LHCN-M2 (cell line): ENCODE measurements at places on chromosomes 1 and 21.

DNA sequence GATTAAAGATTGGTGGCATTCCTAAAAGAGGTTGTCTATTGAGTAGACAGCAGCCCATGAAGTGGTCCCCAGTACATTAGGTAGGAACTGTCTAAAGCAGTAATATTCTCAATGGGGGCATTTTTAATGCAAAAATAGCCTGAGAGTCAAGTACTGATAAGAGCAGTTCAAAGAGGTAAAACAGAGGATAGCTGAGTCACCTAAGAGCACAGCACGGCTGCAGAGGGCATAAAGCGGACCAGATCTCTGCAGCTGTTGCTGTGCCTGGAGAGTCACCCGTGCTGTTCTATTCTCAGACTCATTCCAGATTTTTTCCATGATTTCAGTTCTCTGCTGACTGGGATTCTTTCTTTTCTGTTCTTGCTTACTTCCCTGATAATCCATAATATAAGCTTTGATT, 313.2 kb downstream of the OLFM3 start:
- peak; percentile 70 for DNase-seq

DNA sequence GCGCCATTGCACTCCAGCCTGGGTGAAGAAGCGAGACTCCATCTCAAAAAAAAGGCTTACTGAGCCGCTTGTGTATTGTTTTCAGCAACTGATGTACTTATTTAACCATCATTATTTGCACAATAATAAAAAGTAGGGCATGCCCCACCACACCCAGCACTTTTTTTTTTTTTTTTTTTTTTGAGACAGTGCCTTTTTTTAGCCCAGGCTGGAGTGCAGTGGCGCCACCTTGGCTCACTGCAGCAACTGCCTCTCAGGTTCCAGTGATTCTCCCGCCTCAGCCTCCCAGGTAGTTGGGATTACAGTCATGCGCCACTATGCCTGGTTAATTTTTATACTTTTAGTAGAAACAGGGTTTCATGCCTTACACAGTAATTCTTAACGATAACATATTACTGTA, 12.2 kb upstream of the TRNAU1AP start:
- DNase-seq: no peak

- DNase-seq: no peak
These were observed 66.1 kb downstream of the LGR6 start for GRCh38 chr1:202259705-202260104.

- no peak for DNase-seq
These were observed 2.2 kb upstream of the CBR3 start for GRCh38 chr21:36132696-36133095.

DNA sequence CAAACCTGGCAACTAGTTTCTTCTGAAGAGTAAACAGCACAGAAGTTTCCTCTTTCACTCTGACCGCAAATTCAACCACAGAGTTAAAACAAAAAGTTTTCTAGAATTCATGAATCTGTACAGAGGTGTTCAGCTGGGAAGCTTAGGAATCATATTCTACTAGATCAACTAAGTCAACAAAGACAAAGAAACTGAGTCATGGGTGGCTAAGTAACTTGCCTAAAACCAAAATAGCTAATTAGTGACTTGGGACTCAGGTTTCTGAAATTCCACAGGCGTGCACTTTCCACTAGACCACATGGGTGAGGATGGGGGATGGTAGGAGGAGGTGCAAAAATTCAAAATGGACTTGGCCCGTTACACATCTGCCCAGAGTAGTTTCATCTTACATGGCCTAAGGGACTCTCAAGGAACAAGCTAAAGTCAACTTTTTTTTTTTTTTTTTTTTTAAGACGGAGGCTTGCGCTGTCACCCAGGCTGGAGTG, 25.8 kb downstream of the PTPN14 start:
- peak; percentile 80 for DNase-seq

- DNase-seq: no peak
These were observed 35.2 kb upstream of the RCSD1 start for GRCh38 chr1:167594822-167595221.

DNA sequence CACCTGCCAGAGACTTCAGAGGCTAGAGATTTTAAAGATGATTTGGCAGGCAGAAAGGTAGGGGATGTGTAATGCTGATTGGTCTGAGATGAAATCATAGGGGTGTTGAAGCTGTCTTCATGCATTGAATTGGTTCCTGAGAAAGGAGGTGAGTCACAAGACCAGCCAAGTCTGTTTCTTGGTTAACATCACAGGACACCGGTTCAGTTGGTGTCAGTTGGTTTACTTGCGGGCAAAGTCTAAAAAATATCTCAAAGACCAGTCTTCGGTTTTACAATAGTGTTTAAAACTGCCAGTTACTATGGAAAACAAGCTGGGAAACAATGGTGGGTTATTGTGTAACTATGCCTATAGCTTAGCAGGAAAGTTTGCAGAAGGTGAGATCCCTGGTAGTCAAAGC, 305.9 kb downstream of the BARHL2 start:
- no peak for DNase-seq

- DNase-seq: no peak
These were observed 36.2 kb downstream of the UMODL1 start for GRCh38 chr21:42107177-42107880.

GRCh38 chr21:37257511-37257966, 9.6 kb downstream of the VPS26C start:
- no peak for DNase-seq

DNA sequence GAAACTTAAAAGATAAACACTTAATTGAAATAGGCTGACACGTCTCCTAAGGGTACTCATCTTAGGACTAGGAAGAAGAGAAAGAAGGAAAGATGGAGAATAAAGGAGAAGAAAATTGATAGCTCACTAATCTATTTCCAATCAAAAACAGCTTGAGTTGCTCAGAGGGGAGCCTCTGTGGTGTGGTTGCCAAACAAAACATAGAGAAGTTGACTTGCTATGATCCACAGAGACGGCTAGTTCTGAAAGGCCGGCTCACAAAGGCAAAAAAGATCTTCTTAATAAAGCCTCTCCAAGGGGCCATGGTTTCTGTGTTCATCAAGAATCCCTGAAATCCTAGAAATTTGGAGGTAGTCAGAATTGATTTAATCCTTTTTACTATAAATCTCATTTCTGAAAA, 644.1 kb downstream of the LMO4 start:
- DNase-seq: no peak

- no peak for DNase-seq
These were observed 22.1 kb upstream of the PRDM2 start for GRCh38 chr1:13677896-13678295.

DNA sequence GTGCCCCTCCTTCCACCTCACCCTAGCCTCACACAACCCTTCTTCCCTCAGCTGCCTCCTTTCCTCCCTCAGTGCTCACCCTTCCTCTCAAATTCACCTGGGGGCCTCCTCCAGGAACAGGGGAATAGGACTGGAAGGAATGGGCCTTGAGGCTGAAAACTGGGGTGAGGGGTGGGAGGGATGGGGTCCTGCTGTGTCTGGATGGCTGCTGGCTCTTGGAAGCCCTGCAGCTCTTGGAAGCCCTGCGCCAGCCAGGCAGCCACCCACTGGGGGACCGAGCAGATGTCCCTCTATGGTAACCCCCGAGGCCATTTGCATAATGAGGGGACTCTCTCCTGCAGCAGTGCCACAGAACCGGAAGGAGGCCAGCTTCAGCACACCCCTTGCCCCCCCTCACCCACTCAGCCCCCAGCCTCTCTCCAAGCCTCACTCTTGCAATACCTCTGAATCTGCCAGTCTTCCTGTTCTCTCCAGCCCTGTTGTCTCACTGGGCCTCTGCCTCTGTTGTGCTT, 85.2 kb downstream of the KIRREL1 start:
- no peak for DNase-seq

GRCh38 chr1:108792420-108792819, 45.9 kb downstream of the STXBP3 start:
- DNase-seq: no peak

DNA sequence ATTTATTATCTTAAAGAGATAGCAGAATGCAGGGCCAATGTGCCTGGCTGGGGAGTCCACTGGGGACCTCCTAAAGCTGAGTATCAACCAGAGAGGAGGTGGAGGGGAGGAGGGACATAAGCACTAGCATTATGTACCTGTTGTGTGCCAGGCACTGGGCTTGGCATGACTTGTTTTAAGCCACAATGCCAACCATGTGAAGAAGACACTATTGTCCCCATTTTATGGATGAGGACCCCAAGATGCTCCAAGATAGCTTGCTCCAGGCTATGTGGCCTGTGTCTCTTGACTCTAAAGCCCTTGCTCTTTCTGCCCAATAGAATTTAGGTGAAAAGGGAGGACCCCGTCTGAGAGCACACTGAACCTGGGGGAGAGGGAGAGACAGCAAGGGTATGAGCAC, 111.3 kb downstream of the GLIS1 start:
- no peak for DNase-seq

GRCh38 chr1:84721152-84721551, 30.9 kb upstream of the SSX2IP start:
- peak; percentile 53 for DNase-seq

GRCh38 chr1:11156963-11157362, 32.2 kb upstream of the ANGPTL7 start:
- no peak for DNase-seq

- DNase-seq: no peak
These were observed 513 bp upstream of the RAB3GAP2 start for GRCh38 chr1:220272841-220273090.

- no peak for DNase-seq
These were observed 267.7 kb downstream of the PTBP2 start for GRCh38 chr1:96989302-96989701.

DNA sequence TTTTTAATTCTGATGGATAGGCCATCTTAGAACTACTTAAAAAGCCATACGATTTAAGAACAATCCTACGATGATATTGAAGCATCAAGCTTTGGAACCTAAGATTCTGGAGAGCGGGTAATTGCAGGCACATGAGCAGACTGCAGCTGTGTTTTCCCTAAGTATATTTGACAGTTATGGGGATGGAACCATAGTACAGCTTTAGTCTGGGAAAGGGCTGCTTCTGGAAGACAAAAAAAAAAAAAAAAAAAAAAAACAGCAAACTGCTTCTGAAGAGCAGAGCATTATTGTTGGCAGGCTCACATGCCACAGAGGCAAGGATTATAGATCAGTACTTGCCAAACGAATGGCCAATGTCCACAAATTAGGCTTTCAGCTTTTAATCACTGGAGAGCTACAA, 1618.7 kb downstream of the AMY1C start:
- no peak for DNase-seq

DNA sequence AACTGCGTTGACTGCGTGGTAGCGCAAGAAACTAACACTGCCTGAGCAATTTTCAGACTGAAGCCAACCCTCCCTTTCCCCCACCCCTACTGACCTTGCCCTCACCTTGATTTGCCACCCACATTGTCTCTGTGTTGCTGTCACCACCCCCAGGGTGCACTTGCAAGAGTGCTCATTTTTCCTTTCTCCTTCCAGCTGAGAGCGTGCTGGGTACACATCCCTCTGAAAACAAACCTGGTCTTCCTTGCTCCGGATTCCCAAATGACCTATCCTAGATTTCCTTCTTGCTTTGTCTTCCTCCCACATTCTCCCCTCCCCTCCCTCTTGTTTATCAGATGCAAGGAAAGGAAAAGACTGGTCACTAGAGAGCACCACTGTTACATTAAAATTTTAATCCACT, 24.2 kb downstream of the MPZ start:
- DNase-seq: no peak

DNA sequence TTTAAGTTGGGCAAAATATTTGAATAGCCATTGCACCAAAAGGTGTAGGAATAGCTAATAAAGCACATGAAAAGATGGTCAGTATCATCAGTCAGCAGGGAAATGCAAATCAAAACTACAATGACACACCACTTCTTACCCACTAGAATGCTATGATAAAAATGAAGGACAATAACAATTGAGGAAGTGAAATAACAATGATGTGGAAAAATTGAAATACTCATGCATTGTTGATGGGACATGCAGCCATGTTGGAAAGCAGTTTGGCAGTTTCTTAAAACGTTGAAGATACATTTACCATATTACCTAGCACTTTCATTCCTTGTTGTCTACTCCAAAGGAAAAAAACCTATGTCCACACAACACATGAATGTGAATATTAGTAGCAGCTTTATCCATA, 28.4 kb downstream of the HSD3B1 start:
- no peak for DNase-seq

GRCh38 chr1:4452701-4453100, 201.7 kb upstream of the AJAP1 start:
- no peak for DNase-seq

GRCh38 chr1:226684026-226684425, 55.1 kb downstream of the ITPKB start:
- DNase-seq: no peak

DNA sequence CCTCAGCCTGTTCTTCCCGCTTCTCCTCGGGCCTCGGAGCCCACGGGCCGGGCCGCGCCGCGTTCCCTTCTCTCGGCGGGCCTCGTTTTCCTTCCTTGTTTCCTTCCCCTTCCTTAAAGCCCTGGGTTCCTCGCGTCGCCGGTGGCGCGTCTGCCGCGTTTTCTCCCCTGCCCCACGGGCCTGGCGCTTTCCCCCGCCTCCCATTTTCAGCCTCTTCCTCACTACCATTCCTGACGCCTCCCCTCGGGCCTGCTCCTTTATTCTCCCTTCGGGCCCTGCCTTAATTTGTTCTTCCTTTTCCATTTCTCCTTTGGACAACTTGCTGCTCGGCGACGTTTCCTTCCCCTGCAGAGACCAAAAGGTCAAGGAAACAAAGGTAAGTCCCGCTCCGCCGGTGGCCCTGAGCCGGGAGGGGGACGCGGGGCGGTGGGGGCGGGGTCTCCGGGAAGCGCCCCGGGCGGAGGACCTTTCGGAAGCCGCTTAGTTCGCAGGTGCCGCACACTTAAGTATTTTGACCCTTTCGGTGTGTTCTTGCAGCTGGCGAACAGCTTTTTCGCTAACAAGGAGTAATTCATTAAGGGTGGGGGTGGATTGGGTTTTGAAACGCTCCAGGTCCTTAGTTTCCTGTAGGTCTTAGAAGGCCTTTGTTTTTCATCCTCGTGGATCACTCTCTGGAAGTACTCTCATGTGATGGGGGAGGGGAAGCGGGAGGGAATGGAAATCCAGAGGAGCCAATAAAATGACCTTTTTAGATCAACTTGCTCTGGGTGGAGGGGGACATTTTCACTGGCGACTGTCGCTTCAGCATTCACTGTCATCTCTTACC, 780 bp downstream of the YTHDF2 start:
- DNase-seq: peak; percentile 51

GRCh38 chr1:25760122-25760719, 39.8 kb upstream of the SELENON start:
- DNase-seq: no peak

GRCh38 chr1:57281324-57281723, 142.5 kb downstream of the DAB1 start:
- no peak for DNase-seq

DNA sequence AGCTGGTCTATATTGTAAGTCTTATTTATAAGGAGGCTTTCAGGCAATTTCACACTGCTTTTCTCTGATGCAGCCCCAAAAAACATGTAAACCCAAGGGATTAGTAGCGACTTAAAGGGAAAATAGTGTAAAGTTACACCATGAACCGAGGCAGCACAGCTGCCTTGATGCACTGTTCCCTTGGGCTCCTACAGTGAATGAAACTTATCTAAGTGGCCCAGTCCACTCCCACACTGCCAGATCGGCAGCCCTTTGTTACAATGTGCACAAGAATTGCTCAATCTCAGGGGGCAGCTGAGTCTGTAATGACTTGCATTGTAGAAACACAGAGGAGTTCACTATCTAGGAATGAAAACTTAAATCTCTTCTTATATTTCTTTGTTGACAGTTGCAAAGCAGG, 120.8 kb upstream of the ADGRL2 start:
- peak; percentile 48 for DNase-seq

GRCh38 chr21:32411350-32412161, 950 bp upstream of the EVA1C start:
- peak; percentile 60 for DNase-seq

GRCh38 chr1:163263818-163264655, 57.7 kb upstream of the NUF2 start:
- no peak for DNase-seq
